Eye (tissue), 1 donor: ENCODE measurements at places on chromosomes 4 and X.

GRCh38 chr4:82618103-82618720, 56.4 kb upstream of the TMEM150C start:
- DNase-seq, result peak; percentile 58

GRCh38 chrX:9873952-9874351, 87.7 kb downstream of the SHROOM2 start:
- DNase-seq, result no peak

DNA sequence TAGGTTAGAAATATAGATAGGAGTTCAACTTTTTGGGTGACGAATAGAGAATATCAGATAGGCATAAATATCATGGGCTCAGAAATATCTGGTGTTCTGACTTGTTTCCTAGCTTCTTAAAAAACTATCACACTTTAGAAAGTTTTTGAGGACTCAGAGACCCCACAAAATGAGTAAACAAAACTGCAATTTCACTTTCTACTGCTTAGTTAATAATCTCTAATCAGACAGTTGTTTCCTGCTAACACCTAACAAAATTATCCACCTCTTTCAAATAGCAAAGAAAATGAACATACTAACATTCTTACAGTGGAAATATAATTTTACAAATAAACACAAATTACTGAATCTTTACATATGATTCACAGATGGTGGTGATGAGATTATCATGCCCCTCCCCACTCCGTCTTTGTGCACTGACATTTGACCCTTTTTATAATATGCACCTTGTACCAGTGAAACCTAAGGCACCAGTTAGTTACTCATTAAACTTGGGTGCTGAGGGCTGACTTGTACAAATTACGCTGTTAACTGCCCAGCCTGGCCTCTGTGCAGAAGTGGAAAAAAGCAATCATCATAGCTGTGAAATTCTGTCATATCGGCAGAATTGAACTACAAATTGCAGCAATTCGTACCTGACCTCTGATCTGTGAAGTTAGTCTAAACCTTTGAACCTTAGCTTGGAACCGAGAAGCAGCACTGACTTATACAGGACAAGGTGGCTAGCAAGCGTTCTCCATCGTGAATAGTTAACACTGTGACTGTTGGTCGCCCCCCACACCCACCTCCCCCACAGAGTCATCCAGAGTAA, 138.7 kb downstream of the CHRNA9 start:
- DNase-seq, result no peak

DNA sequence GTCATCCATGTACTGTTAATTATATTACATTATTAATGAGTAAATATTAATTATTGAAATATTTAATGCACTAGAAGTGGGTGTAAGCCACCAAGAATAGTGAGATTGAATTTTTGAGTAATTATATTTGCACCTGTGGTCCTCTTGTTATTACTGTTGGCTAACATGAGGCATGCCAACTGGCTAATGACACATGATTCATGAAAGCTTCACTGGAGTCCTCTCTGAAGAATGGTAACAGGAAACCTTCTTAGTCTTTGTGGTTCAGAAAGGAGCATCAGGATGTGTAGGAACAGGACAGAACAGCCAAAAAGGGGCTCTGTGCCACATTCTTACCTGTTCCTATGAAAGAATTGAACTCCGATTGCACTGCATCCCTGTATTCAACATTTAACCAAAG, 65.2 kb downstream of the SLC4A4 start:
- DNase-seq, result peak; percentile 13

DNA sequence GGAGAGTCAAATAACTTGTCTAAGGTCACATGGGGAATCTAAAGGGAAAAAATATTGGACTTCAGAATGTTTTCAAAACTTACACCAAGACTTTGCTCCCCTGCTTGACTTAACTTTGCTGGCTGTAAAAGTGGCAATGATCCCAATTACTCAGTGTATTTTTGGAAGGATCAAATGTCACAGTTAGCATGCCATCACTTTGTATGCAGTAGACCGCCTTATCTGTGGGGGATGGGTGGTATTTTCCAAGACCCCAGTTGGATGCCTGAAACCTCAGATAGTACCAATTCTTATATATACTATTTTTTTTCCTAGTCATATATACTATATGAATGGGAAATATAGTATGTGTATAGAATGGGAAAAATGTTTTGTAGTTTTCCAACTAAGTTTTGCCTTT, 53.4 kb downstream of the COL4A6 start:
- no peak for DNase-seq

DNA sequence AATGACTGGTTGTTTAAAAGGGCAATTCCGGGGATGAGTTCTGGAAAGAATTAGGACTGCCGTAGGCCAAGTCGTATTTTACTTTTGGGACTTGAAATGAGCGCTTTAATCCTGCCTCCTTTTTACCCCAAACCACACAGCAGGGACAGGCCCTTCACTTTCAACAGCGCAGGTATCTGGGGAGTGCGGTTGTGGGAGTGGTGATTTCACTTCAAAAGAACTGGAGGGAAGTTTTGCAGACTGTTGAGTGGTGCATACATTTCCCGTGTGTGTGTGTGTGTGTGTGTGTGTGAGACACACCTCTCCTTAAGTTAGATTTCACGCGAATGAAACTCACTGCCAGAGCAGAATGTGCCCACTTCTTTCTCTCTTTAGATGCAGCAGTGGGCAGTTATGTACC, 2.8 kb downstream of the NHS start:
- DNase-seq, result no peak
